ENCODE measurements at places on chromosomes 2 and 18.
A peak's percentile ranks its signal among the peaks of the same experiment; 100 is the strongest.

- DNase-seq: no peak
These were observed 513.9 kb upstream of the NETO1 start for GRCh38 chr18:73381699-73382036.

DNA sequence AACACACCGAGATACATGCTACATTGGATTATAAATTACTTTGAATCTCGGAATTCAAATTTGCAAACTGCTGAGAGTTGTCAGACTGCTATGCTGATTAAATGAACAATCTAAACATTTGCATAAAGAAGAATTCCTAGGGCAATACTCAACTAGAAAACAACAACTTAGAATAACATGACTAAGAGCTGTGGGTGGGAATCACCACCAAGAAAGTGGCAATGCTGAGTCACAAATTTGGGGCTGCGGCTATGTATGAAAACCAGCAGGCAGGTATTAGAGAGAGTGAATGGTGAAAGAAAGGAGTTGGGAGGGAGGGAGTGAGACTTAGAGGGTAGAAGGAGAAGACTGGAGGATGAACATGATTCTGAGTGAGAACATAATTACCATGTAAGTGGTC, 559.5 kb downstream of the PIK3C3 start:
- DNase-seq: peak; percentile 20

- no peak for DNase-seq
These were observed 776.1 kb upstream of the RAB6C start for GRCh38 chr2:129203331-129203730.

GRCh38 chr2:57878171-57878865, 168.3 kb upstream of the VRK2 start:
- DNase-seq: no peak

- DNase-seq: no peak
These were observed 285.6 kb upstream of the EPHA4 start for GRCh38 chr2:221857719-221858118.

DNA sequence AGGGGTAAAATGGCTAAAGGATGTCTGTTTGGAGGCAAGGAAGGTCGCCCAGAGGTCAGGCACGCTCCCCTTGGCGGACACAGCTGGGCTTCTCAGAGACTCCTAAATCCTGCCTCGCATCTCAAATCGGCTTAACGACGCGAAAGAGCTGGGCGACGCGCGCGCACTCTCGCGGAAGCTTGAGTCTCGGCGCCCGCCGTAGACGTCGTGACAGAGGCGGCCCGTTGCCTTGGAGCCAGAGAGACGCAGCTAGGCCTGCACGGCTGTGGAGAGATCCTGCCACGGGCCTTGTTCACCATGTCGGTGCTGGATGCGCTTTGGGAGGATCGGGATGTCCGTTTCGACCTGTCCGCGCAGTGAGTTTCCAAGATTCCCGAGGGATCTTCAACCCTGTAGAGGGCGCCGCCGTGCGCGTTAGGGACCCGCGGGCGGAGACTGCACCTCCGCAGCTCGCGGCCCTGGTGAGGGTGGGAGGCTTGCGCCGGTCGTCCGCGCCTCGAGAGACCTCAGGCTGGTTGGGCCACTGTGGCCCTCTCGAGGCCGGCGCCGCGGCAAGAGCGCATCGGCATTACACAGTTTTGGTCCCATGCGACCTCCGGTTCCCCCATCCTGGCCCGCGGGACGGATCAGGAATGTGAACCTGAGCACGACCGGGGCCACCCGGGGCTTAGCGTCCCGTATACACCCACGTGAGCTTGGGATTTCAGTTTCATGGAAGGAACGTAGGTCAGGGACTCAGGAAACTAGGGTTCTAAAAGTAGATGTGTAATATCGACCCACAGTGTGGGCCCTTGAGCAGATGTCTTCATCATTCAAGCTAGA, at the start of gene BBS5:
Gene BBS5 (plus strand): TSS at position 238 of the 822 bp plus-strand sequence. CDS start 60 bp downstream, at position 298.
- DNase-seq: peak; percentile 78

DNA sequence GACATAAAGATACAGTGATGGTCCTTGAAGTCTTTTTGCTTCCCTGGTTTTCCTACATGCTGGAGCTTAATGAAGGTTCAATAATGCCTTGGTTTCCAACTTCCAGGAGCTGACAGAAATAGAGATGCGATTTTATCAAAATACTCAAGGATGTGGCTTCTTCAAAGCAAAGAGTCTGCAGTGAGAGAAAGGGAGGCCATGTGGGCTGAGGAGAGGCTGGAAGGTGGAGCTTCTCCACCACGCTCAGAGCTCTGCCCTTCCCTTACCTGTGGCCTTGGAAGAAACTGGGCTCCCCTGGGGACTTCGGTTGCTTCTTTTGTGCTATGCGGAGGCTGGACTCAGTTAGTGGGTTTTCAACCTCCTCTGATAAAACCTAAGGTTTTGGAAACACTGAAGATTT, 175.0 kb upstream of the APCDD1 start:
- DNase-seq: no peak

- DNase-seq: no peak
These were observed 1802.0 kb downstream of the SUCLG1 start for GRCh38 chr2:82657106-82657505.

- DNase-seq: no peak
These were observed 43.5 kb upstream of the ZNF397 start for GRCh38 chr18:35197296-35197695.

DNA sequence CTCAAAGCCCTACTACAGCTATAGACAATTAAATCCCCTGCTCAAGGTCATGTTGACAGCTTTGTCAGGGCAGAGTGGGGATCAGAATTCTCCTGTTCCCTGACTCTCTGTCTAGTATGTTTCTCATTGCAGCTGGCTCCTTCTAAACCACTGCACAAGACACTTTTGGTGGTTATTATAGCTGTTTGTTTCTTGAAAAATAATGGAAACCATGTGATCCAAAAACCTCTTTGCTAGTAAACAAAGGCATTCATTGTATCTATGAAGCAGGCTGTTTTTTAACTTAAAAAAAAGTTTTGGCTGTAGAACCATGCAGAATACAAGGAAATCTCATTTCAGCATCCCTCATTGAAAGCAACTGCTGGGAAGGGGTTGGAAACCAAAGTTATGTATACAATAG, 352.5 kb upstream of the EPHA4 start:
- no peak for DNase-seq

- no peak for DNase-seq
These were observed 9.6 kb upstream of the AQP4 start for GRCh38 chr18:26875040-26875654.

DNA sequence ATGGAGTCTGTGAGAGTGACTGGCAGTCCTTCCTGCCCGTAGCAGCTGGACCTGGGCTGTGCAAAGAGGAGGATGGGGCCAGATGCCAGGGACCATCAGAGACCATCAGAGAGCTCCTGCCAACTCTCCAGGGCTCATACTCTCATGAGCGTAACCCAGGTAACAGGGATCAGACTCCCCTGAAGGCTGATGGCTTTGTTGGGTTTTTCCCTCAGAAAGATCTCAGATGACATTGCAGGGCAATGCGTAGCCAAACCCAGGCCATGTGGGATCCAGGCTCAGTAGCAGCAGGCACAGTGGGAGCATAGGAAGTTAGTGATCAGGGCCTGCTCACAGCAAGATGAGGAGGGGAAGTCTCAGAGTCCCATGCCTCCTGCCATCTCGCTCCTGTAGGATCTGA, 218.0 kb downstream of the LOXHD1 start:
- no peak for DNase-seq

GRCh38 chr2:180058993-180059392, 51.9 kb upstream of the CWC22 start:
- DNase-seq: no peak

DNA sequence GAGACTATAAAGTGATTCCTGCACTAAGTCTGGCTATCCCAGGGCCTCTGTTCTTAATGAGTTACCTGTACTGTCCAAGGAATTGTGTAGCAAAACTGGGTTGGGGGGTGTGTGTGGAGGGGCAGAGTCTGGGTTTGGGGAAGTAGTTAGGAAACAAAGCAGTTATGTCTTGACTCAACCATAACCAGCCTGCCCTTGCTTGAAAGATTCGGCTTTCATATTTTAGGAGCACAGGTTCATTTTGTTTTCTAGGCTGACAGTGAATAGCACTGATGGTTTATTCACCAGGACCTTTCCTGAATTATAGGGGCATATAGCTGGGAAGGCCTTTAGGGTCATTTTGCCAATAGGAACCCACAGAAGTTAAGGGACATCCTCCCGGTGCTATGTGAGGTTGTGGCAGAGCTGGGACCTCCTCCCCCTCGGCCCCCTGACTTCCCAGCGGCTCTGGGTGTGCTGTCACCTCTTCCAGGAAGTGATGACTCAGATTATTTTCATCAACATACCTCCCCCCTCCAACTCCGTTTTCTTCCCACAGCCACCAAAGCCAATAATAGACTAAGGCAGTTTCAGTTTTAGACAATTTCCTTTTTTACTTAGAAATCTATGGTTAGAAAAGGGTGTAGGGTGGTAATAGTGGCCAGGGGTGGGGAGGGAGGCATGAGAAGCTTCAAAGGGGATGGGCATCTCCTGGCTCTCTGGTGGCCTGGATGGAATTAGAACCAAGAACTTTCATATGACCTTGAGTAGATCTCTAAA, 44.8 kb downstream of the SETBP1 start:
- peak; percentile 74 for DNase-seq

DNA sequence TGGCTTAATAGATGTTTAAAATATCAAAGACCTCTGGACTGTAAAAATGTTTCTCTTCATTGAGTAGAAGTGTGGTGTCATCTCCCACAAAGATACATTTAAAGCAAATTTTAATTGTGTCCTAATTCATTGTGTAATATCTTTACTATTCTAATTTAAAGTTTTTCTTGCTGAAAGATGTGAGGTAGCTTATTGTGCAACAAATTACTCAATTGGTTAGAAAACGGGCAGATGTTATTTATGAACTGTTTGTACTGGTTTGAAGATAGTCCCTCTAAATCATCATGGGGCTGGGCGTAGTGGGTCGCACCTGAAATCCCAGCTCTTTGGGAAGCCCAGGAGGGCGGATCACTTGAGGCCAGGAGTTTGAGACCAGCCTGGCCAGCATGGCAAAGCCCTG, 65.3 kb downstream of the CYBRD1 start:
- DNase-seq: no peak

DNA sequence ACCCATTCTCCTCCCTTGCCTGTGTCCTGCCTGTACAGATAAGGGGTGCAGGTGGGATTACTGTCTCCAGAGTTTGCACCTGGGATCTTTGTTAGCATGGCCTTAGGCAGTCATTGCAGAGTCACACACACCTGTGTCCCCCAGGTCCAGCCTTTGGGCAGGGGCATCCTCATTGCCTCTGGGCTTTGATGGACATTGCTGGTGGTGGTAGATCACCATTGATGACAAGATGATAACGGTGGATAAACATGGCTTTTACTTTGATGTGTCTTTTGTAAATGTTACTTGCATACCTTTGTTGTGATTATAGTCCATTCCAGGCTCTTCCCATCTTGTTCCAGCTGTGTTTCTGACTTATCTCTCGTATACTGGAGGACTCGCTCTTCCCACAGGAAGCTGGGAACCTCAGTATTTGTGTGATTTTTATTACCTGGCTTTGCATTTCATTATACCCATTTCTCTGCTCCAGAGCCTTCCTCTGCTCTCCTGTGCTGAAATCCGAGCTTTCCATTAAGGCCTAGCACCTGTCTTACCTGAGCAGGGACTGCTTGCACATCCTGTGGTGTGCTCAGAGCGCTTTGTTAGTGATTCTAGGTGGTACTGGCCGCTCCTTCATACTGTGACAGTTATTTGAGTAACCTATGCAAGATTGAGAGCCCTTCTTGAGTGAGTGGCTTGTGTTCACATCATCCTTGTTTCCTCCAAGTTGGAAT, 79.2 kb downstream of the PTPRM start:
- no peak for DNase-seq

GRCh38 chr2:180787330-180787729, 193.1 kb upstream of the UBE2E3 start:
- peak; percentile 64 for DNase-seq

DNA sequence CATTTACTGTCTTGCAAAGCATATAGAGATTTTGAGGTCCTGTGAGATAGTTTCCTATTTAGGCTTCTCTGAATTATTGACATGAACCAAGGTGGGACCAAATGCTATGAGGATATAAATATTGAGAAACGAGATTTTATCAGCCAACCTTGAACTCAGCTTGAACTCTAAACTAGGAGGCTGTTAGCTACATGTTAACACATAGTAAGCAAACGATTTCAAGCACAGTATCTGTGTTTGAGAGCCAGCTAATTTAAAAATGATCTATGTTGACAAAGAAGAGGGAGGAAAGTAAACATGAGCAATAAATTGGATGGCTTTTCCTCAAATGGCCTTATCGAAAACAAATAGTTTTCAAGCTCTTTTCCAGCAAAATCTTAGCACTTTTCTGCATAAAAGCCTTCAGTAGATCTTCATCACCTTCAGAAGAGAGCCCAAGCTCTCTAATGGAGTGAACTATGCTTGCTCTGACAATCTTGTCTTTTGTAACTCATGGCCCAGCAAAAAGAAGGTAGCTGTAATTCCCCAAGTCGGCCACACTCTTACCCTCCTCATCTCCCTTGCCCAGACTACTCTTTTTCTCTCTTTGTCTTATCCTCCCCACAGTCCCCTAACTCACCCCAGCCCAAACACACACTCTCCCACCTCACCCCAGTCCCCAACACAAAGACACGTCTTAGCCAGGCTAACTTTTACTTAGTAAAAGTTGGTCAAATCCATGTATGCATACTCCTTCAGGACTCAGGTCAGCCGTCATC, 14.7 kb downstream of the CD28 start:
- DNase-seq: no peak

DNA sequence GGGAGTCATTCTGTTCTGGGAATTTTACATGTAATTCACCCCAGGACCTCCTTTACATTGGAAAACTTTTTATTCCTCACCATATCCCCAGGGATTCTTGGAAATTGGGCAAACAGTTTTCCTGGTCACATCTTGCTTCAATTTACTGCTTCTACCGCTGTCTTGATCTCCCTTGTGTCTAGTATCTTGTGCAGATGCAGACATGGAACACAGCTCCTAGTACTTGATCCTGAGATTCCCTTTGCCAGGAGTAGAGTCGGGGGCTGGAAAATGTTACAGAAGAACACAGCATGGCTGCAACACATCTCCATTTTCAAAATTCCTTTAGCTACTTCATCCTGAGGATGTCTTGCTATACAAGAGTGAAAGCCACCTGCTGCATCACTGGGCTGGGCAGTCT, 472.8 kb downstream of the PLCL1 start:
- DNase-seq: peak; percentile 10

GRCh38 chr2:169036736-169037440, 5.8 kb upstream of the ABCB11 start:
- no peak for DNase-seq

GRCh38 chr2:103338819-103339218, 577.0 kb downstream of the TMEM182 start:
- no peak for DNase-seq

Measured in fibroblast of skin of right quadriceps (primary cell).